ENCODE measurements at places on chromosomes 1 and 21.

- DNase-seq: no peak
Measured at GRCh38 chr1:244796719-244797406, 38.6 kb upstream of the COX20 start.

- no peak for DNase-seq
Measured at GRCh38 chr1:55046871-55047270, 7.5 kb downstream of the PCSK9 start.

GRCh38 chr1:10727751-10728232, 68.7 kb downstream of the CASZ1 start:
- DNase-seq: no peak

DNA sequence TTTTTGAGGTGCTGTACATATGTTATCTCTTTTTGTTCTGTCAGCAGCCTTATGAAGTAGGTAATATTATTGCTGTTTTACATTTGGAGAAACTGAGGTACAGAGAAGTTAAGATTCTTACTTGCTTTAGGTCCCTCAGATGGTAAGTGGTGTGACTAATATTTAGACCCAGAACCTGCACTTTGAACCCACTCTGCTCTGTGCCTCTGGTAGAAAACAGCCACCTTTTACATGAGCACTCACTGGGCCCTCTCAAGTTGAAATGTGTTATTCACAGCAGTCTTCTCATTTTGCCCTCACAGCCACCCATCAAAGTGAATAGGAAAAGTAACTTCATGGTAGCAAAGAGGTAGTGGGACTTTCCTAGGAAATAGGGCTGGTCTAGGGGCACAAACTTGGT, 4.7 kb downstream of the NSUN4 start:
- DNase-seq: no peak

GRCh38 chr1:227887697-227888403, 59.9 kb downstream of the WNT9A start:
- DNase-seq: peak; percentile 88

- DNase-seq: no peak
Measured at GRCh38 chr1:27399251-27400025, 7.0 kb downstream of the GPR3 start.

- DNase-seq: peak; percentile 93
Measured at GRCh38 chr1:50265790-50266314, 157.1 kb downstream of the ELAVL4 start.

- no peak for DNase-seq
Measured at GRCh38 chr1:243433737-243434370, 178.0 kb downstream of the SDCCAG8 start.

DNA sequence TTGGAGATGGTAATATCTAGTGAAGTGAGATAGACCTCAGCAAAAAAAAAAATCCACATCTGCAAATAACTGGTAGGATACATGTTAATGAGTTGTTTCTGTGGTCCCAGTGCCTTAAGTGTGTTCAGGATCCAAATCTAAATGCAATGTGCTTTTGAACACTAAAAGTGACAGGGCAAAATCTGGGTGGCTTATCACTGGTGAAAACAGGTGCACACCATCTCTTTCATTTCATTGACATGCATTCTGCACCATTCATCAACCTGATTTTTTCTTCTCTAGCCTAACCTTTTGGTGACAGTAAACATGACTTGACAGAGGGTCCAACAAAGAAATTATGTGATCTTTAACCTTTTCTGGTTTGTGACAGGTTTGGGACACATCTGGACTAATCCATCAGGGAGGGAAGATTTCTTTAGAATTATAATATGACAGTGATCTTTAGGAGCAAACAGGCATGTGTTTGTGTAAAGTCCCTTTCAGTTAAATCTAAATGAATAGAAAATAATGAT, 201.6 kb upstream of the NEGR1 start:
- no peak for DNase-seq

DNA sequence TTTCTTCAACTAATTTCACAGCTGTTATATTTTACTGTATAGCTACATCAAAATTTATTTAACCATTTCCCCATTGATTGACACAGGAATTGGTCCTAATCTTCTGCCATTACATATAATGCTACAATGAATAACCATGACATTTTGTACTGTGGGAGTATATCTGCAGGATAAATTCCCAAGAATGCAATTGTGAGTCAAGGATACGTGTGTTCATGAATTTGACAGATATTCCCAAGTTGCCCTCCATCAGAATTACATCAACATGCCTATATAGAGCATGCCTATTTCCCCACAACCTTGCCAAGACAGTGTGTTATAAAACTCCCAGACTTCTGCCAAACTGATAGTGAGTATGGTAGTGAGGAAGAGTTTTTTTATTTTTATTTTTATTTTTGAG, 2.7 kb upstream of the TIE1 start:
- no peak for DNase-seq

DNA sequence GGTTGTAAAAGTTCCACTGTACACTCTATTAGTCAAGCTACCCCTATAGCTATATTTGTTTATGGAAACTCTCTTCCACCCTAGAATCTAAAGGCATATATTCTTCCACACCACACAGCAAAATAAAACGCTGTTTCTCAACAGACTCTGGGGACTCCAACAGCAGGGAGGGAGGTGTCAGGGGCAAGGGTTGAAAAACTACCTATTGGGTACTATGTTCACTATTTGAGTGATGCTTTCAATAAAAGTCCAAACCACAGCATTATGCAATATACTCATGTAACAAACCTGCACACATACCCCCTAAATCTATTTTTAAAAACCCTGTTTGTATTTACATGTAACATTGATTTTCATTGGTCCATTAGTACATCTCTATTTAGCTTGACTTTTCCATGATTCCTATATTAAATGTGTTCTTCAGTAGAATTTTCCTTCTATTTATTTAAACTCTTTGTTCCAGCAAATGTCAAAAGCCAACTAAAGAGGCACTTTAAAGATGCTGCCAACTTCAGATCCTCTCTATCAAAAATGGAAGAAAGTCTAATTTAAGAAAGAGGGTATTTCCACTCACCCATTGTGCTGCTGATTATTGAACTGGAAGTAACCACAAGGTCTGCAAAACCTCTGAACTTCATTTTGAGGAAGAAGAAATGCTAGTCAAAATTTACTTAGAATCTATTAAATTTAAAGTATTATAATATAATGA, 26.2 kb downstream of the RGS7 start:
- no peak for DNase-seq

DNA sequence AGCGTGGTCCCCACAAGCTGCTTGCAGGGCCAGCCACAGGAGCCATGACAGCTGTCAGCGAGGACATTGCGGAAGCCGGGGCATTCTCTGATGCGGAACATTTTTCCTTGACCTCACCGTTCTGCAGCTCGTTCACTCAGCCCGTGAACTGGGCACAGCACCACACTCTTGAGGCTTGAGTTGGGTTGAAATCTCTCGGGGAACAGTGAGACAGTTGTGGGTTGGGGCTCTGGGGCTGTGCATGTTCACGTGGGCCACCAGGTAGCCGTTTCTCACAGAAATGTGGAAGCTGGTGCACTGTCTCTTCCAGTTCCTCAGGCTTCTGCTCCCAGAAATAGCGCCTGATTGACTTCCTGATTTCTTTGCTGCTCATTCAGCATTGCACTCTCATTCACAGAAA, 69.8 kb downstream of the SPSB1 start:
- DNase-seq: no peak

- DNase-seq: no peak
Measured at GRCh38 chr1:19437891-19438294, 47.4 kb downstream of the CAPZB start.

DNA sequence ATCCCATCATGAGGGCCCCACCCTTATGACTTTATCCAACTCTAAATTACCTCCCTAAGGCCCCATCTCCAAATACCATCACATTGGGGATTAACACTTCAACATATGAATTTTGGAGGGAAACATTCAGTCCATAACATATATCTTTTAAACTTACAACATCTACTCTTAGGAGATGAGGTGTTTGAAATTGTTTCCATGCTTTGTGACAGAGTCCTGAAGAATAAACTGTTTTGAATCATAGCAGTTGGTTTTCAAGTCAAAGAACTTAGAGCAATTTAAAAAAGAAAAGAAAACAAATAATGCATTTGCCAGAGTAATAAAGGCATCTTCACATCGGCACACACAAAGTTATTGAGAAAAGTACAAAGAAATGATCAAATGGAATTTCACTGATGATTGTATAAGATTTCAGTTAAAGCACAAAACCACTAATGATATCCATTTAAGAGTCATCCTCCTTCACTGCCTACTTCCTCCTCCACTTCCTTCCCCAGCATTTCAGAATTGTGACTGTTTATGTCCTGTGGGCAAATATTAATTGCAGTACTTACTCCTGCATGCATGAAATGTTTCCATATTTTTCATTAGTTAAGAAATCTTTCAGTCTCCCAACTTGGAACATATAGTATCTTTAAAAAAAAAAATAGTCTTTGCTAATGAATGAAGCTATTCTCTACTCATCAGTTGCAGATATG, 202.0 kb downstream of the LRRC40 start:
- no peak for DNase-seq

DNA sequence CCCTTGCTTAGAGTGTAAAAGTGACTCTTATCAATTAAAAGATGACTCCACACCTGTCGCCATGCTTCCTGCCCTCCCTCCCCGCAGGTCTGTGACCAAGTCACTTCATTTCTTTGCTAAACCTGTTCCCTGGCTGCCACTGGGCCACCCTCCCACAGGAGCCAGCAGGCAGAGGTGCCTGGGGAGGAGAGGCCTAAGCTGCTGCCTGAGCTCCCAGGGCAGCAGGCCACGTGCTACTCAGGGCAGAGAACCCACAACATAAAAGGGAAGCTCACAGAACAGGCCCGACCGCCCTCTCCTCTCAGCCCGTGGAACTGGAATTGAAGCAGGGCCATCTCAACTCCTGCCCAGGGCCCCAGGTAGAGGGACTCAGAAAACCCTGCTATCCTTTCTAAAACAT, 4.9 kb downstream of the C1orf198 start:
- DNase-seq: no peak

GRCh38 chr1:203828002-203828401, 32.6 kb downstream of the ZBED6 start:
- no peak for DNase-seq

DNA sequence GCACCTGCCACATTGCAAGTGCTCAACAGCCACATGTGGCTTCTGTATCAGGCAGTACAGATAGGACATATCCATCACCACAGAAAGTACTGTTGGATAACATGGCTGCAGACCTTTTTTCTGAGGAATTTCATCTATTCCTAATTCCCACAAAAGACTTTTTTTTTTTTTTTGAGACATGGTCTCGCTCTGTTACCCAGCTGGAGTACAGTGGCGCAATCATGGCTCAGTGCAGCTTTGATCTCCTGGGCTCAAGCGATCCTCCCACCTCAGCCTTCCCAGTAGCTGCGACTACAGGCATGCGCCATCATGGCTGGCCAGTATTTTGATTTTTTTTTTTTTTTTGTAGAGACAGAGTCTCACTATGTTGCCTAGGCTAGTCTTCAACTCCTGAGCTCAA, 33.3 kb downstream of the YARS1 start:
- DNase-seq: no peak

- DNase-seq: no peak
Measured at GRCh38 chr1:162772571-162773154, 17.8 kb upstream of the HSD17B7 start.

DNA sequence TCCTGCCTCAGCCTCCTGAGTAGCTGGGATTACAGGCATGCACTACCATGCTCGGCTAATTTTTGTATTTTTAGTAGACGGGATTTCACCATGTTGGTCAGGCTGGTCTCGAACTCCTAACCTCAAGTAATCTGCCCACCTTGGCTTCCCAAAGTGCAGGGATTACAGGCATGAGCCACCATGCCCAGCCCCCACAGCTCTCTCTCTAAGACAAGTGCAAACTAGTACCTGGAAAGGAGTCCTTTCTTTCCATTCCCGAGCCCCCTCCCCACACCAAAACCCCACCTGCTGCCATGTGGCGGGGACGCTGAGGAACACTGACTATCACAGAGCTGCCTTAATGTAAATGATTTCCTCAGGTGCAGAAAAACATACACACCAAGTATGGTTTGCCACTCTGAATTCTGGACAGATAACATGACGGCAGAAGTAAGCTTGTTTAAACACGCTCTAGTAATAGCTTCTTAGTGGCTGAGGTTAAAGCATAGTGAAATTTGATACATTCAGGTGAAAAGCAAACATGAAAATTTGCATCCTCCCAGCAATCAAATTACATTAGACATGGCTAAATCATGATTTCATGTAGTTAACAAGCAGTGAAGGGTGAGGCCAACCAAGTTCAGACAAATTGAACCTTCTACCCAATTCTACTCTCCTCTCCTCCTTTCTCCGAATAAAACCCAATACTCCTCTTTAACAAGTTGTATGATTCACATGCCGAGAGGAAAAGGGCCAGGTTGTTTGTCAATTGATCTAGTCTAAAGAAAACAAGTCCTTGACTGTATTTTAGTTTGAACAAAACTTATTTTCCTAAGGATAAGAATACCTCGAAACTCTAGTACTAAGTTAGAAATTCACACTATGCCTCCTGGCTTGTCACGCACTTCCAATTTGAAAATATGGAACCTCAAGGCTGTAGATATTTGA, 19.8 kb downstream of the ERRFI1 start:
- DNase-seq: no peak

GRCh38 chr1:9591669-9592509, 3.2 kb downstream of the TMEM201 start:
- no peak for DNase-seq

GRCh38 chr1:235911876-235912275, 45.2 kb upstream of the LYST start:
- DNase-seq: no peak
